Activated CD8-positive, alpha-beta memory T cell treated with anti-CD3 and anti-CD28 coated beads for 4 hours (primary cell): ENCODE measurements at places on chromosomes 3 and 15.

- DNase-seq = no peak
Observed at GRCh38 chr3:153437666-153438065, 275.6 kb downstream of the RAP2B start.

GRCh38 chr15:61171209-61171608 is 57.9 kb downstream of the RORA start:
- no peak for DNase-seq

DNA sequence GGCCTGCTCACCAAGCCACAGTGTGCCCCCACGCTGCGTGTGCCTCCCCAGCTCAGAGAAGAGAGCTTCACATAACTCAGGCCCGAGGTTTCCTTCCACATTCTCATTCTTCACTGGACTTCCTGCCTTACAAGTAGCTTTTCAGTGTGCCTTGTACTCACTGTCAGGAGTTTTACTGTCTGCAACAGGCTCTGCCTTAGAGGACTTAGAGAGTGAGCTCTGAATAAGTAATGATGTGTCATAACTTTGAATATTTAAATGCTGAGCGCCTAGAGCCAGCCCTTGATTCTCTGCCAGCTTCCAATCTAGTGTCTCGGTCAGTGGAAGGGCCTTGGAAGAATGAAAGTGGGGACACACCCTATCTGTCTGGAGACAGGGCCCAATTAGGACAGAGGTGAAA is 41.8 kb downstream of the ITGB5 start:
- DNase-seq = no peak

DNA sequence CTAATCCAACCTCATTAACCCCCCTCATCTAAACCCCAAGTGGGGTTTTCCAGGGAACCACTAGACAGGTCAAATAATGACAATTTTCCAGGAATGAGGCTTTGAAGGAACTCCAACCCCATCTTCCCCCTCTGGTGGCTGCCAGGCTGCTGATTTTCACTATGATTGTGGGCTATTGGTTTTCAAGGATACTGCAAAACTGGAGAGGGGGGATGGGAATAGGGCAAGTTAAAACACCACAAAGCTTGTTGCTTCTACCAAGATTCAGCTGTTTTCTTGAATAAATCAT is 10.4 kb upstream of the ZNF662 start:
- no peak for DNase-seq

DNA sequence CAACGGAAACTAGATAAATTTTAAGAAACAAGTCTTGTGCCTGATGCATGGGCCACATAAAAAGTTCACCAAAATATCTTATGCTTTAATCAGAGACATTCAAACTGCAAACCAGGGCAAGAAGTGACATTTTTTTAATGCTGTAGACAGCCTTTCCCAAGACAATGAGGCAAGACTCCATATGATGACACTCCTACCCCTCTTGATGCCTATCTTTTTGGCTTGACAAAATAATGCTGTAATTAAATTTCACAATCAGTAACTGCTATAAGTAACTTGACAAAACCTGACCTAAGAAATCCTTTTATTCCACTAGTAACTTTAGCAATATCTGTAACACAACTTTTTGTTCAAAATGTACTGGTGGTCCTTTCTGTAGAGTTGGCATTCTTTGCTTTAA is 48.7 kb downstream of the ECT2 start:
- no peak for DNase-seq

- no peak for DNase-seq
Observed at GRCh38 chr3:123032057-123032456, 4.5 kb upstream of the SEMA5B start.

DNA sequence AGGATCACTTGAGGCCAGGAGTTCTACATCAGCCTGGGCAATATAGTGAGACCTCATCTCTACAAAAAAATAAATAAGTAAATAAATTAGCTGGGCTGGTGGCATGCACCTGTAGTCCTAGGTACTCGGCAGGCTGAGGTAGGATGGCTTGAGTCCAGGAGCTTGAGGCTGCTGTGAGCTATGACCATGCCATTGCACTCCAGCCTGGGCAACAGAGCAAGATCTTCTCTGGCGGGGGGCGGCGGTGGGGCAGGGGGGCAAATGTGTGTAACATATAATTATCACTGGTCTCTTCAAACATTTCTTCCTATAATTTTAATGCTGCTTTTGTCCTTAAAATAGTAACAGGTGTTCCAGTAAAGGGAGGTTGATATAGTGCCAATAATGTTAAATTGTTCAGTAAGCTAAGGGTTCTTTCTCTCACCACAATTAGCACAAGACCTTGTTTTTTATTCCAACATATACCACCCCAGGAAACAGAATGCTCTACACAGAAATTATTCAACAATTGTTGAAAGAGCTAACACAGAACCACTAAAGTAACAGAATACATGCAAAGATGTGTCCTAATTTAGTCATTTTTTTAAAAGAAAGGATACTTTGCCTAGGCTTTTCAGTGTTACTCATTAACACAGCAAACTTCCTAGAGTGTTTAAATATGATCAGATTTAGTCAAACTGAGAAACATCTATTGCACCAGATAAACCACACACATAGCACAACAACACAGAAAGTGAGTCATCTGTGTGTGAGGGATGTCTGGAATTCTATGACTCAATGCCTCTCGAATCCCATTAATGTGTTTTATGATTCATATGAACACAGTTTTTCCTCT is 29.1 kb downstream of the ANKRD28 start:
- no peak for DNase-seq

DNA sequence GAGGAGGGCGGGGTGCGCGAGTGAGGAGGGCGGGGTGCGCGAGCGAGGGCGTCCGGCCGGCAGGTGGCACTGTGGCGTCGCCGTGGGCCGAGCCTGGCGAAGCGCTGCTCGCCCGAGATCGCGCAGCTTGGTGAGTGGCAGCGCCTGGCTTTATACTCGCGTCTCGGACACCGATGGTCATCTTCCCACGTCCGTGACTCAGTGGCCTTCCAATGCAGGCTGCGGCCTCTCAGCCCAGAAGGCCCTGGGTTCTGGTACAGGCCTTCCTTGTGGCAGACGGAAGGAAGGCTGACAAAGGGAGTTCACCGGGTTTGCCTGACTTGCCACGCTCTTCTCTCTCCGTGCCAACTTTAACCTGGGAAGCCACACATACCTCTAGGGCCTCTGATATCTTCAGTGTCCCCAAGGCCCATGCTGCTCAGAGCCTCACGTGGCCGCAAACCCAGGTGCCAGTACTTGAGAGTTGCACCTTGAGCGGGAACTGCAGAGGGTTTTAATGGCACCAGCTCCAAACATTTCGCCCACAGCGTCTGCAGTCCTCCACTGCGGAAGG is 195.3 kb upstream of the LYSMD4 start:
- peak; percentile 79 for DNase-seq

DNA sequence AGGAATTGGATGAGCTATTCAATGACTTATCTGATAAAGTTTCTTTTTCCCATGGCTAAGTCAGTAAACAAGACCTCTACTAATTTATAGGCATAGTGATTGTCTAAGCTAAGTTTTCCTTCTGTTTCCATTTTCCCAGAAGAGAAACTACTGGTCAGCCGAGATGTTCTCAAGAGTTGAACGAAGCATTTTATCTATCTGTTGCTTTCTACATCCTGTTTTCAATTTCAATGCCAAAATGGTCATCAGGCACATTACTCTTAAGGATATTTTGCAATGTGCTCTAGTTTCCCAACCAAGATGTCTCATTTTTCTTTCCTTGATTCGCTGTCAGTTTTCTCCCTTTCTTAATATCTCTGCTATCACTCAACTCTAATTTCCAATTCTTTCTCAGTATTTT is 228.7 kb downstream of the MBNL1 start:
- no peak for DNase-seq

- no peak for DNase-seq
Observed at GRCh38 chr15:35737441-35737840, 191.5 kb upstream of the DPH6 start.

- DNase-seq = no peak
Observed at GRCh38 chr3:175447521-175447920, 588.4 kb downstream of the NAALADL2 start.

- no peak for DNase-seq
Observed at GRCh38 chr3:150344079-150344759, 63.9 kb upstream of the TSC22D2 start.

- DNase-seq = no peak
Observed at GRCh38 chr3:133476971-133477375, 77.1 kb downstream of the BFSP2 start.

DNA sequence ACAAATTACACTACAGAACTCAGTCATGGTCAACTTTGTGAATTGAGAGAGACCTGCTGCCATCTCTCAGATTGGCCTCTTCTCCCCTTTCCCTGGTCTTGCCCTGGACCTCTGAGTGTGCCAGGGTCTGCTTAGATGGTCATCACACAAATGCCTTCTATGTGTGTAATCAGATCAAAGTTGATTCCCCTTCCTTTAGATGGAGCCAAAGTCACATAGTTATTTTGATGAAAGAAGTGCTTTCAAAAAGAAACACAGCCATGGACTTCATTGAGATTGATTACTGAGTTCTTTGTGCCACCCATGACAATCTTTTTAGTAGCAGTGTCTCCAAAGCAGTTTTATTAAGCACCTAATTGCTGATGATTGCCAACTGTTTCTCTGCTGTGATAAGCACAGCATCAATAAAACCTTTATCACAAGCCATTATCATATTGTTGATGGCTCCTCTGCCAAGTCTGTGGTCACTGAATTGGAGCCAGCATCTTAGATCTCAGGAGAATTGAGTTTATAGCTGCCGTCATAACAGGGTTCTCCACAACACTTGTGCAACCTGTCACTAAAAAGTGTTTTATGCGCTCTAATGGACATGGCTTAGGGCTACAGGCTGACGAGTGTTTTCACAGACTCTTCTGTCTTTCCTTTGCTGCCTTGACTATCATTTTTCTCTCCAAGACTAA is 149.7 kb upstream of the NUDT16 start:
- DNase-seq = no peak

- DNase-seq = no peak
Observed at GRCh38 chr15:60800299-60801072, 321.5 kb upstream of the ICE2 start.

DNA sequence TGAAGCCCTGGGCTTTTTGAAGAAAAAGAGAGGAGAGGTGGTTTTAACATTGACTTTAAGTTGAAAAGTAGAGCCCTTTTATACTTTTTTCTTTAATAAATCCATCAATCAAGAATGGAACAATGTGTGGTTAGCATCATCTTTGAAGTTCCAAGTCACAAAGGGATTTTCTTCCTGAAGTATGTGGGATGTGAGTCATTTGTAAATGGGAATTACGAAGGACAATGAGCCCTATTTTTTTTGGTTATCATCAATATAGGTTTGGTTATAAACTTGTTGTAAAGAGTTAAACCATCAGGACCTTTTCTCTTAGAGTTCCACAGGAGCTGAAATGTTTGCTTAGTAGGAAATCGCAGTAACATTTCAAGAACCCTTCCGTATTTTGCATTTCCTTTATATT is 38.3 kb downstream of the PIK3CA start:
- DNase-seq = no peak

DNA sequence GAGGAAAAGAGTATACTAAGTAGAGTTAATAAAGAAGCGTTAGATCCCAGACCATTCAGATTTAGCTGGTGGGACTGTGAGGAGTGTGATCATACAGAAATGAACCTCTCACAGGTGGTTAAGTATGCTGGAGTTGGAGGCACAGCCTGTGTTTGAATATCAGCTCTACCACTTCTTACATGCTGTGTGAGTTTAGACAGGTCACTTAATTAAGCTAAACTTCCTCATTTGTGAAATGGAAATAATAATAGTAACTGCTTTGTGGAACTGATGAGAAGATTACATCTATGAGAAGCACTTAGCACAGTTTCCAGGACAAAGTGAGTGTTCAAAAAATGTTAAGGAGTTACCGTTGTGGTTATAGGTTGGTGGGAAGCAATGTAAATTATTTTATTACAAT is 8.4 kb downstream of the ACP3 start:
- DNase-seq = no peak

- no peak for DNase-seq
Observed at GRCh38 chr3:128424508-128425069, 42.1 kb downstream of the DNAJB8 start.

GRCh38 chr15:41031232-41032078 is 78.2 kb downstream of the CHAC1 start:
- no peak for DNase-seq

GRCh38 chr3:52123106-52123725 is 31.0 kb downstream of the POC1A start:
- peak; percentile 40 for DNase-seq

GRCh38 chr3:128736601-128737000 is 10.6 kb downstream of the RAB7A start:
- no peak for DNase-seq

DNA sequence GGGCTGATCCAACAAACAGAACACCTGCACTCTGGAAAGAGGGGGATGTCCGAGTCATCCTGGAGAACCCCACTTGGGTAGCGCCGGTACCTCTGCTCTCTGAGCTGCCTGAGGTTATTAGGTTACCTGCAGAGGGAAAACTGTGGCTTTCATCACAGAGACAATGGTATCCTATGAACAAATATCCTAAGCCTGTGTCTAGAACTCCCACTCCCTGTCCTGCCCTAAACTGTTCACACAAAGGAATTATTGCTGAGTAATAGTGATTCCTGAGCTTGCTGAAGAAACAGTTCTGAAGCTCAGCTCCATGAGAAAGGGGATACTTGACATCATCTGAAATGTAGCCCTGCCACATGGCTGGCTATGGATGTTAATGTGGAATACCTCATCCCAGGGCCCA is 31.9 kb upstream of the WNT5A start:
- DNase-seq = no peak

DNA sequence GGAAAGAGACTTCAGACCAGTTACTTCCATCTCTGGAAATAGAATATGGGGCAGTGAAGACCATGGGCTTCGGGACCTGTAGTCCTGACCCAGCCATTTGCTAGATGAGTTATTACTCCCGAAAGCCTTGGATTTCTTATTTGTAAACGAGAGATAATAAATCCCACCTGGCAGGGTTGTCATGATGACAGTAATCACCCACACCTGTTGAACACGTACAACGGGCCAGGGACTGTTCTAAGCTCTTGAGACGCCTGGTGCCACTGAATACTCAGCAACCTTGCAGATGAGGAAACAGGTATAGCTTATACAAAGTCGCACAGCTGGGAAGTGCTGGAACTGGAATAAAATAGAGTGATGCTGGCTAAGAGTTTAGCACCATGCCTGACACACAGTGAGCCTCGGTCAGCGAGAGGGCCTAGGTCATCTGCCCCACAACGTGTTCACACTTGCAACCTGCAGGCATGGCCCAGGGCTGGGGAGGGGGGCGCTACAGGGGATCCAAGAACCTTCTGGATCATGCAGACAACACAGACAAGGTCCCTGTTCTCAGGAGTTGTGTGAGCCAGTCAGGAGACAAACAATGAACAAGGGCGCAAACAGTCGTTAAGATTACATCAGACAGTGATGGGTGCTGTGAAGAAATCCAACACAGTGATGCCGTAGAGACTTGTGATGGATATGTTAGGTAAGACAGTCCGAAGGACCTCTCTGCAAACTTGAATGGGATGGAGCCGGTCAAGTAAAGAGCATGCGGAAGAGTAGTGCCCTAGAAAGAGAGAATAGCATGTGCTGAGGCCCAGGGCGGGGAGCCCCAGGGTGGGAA is 89.2 kb downstream of the CORO2B start:
- DNase-seq = no peak

DNA sequence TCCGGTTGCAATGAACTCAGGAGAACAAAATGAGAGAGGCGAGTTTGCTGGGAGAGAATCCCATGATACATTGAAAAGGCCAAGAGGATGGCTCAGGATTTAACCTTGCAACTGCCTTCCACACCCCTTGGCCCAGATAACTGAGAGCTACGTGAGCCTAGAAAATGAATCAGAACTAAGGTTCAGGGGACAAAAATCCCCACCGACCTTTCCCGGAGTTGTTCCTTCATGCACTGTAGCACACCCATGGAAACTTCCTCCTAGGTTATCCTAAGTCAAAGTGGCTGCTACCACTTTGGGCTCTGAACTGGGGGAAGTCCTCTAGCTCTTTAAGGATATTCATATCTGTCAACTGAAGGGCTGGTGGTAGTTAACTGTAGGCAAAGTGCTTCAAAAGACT is 58.3 kb upstream of the SLC4A7 start:
- no peak for DNase-seq
